Ureter (tissue), 1 donor: ENCODE measurements at places on chromosomes 5 and 9.

DNA sequence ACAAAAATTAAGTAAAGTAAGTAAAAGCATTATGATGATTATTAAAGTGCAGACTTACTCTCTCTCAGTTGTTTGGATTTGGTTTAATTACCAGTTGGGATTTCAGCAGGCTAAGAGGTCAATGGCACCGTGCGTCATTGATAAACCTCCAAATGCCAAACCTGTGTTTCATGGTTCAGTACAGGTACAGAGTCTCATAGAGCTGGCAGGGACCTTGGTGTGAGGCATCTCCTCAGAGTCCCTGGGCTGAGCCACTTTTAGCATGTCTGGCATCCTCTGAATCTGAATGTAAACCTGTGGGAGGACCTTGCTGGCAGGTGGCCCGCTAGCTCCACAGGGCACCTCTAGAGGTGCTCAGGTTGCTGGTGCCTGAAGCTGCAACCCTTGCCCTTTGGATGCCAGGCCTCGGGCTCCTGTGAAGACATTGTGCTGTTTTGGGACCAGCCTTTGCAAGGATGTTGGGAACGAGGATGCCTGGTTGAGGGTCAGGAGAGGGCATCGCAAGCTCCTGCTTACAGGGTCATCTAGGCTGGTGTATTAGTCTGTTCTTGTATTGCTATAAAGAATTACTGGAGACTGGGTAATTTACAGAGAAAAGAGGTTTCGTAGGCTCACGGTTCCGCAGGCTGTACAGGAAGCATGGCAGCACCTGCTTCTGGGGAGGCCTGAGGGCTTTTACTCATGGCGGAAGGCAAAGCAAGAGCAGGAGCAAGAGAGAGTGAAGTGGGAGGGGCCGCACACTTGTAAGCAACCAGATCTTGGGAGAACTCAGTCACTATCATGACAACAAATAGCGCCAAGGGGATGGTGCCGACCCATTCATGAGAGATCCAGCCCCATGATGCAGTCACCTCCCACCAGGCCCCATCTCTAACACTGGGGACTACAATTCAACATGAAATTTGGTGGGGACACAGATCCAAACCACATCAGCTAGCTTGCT, 14.9 kb upstream of the STC2 start:
- DNase-seq, result no peak

DNA sequence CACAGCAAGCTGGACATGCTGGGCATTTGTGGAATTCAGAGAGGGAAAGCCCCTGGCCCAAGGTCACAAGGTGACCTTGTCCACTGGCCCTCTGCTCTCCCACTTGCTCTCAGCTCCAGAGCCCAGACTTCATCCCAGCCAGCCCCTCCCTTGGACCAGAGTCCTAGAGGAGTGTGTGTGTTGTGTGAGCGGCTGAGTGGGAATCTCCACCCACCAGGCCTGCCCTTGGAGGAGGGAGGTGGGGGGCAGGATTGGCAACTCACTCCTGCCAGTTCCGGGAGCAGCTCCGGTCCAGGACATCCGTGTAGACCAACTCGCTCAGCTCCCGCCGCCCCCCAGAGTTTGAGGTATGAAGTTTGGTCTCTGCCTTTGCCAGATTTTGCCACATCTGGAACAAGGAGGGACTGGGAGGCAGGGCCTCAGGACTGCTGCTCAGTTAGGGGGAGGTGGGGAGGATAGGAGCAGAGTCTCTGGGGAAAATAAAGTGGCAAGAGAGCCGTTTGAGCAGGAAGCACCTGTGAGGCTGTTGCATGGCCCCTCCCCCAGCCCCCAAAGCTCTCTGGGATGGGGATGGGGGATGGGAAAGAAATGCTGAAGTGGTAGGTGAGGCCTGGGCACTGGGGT, 1.4 kb downstream of the MZB1 start:
- DNase-seq, result no peak

DNA sequence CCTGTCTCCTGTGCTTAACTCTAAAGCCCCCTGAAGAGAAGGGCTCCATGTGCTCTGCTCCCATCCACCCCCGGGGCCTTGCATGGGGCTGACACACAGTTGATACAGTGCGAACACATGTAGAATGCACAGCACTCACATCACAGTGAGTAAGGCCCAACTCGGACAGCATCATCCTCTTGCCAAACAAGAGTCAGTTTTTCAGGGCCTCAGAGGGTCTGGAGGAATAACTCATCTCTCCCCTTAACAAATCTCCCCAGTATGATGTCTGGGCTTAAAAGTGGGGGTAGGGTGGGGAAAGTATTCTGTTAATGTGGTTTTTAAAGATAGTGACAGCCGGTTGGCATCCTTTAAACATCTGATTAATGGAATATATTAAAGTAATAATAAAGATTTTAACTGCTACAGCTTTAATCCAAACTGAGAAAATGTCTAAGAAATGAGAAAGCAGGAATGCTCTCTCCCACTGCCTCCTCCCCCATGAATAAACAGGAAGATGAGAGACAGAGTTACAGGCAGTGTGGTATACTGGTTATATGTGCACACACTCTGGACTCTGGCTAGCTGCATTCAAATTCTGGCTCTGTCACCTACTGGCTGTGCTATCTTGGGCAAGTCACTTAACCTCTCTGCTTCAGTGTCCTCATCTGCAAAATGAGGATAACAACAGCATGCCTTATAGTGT, 22.5 kb downstream of the APBA1 start:
- DNase-seq, result no peak

DNA sequence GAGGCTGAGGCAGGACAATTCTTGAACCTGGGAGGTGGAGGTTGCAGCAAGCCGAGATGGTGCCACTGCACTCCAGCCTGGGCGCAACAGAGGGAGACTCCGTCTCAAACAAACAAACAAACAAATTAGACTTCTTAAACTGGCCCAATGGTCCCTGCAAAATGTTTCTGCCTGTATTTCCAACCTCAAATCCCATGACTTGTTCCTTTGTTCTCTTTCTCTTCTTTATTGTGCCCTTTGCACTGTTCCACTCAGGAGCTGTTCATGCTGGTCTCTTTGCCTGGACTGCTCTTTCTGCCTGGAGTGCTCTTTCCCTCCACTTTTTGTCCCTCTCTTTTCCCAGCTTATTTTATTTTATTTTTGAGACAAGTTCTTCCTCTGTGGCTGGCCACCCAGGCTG, 4.1 kb downstream of the RABEPK start:
- DNase-seq, result no peak

GRCh38 chr5:142719836-142720370, 34.0 kb upstream of the FGF1 start:
- DNase-seq, result no peak

DNA sequence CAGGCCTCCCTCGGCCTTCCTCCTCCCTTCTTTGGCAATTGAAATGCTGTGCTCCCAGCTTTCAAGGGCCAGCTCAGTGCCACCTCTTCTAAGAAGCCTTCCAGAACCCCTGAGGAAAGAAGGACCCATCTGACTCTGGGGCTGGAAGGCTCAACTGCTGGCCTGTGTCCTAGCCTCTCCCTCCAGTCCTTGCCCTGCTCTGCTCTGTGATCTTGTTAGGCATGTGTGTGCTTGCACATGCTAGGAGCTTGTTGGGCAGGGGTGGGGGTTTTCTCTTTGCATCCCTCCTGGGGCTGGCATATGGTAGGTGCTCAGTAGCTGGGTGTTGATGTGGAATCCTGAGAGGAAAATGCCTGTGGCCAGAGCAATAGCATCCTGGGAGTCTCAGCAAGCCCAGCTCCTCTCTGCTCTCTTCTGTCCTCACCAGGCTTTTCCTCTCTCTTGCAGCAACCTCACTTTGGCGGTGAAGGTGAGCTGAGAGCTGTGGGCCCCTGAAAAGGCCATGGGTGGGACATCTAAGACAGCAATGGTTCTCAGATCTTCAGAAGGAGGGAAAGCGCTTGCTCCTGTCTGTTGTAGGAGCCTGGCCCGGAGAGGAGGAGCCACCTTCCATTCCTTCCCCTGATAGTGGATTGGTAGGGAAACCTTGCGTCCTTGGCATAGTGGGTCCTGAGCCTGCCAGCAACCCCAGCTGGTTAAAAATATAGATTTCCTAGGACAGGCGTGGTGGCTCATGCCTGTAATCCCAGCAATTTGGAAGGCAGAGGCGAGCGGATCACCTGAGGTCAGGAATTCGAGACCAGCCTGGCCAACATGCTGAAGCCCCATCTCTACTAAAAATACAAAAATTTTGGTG, 9.9 kb downstream of the DOLK start:
- no peak for DNase-seq

- peak; percentile 68 for DNase-seq
Observed at GRCh38 chr5:67095346-67096171, 101.0 kb downstream of the CD180 start.

- peak; percentile 83 for DNase-seq
Observed at GRCh38 chr9:38088006-38088925, 19.2 kb upstream of the SHB start.

DNA sequence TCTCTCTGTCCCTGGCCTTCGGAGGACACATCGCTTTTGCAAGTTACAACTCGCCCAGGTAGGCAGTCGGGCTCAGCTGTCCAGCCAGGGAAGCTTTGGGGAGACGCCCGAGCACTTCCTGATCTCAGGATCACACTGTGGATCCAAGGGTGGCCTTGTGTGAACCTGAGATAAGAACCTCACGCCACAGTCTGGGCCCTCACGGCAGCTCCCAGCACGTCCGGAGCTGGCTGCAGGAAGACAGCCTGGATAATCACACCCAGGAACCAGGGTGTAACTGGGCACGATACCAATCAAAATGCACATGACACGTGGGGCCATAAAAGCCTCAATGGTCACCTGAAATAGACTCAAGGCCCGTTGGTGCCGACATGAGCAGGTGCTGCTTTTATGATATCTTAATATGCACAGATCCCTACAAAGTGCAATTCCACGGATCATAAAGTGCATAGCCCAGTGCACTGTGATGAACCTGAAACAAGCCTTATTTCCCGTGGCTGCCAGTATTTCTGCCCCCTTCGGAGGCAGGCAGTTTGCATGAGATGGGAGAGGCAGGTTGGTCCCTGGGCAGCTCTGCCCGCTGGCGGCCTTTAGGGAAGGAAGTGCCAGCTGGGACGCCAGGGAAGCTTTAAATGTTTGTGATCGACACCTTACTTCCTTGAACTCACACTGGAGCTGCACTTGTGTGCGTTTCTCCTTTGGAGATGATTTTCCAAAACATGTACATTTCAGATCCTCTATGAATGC, 14.5 kb downstream of the SLC6A18 start:
- no peak for DNase-seq

- DNase-seq, result no peak
Observed at GRCh38 chr5:102924963-102925362, 169.9 kb downstream of the PAM start.

DNA sequence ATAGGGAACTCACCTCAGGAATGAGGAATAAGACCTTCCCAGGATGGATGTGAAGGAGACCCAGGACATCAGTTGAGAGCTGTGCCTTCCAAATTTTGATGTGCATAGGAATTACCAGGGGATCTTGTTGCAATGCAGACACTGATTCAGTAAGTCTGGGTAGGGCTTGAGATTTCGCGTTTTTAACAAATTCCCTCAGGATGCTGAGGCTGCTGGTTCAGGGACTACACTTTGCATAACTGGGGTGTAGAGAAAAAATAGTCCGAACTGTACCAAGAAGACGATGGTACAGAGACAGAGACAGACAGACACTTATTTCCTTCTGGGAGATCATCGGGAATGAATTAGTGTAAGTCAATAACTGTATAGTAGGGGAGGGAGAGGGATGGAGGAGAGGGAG, 82.3 kb upstream of the FREM1 start:
- no peak for DNase-seq
